Naive thymus-derived CD8-positive, alpha-beta T cell (primary cell): ENCODE measurements at places on chromosomes 7 and 10. TPM values are rescaled to one million over a fixed set of nuclear protein-coding genes. Genes with fewer than 3 reads are reported as not detected.

DNA sequence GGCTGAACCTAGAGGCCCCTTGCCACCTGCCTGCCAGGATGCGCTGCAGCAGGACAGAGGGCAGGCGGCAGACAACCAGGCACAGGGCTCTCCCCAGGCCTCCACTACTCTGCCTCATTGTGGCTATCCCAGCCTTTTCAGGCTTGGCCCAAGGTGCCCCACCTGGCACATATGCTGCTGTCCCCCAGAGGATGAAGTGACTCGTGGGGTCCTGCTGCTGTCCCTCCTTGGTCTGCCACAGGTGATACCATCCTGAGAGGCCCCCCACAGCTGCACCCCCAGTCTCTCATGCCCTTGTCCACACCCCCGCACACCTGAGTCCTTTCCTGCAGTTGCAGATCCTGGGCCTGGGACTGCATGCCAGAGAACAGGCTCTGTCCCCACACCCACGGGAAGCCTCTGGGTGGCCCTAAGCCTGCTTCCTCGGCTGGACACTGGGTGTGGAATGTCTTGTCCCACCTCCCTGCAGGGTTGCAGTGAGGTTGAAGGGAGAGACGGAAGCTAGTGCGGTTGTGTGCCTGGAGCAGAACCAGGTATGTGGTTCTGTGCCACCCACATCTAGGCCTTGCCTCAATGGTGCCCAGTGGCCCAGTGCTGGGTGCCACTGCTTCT lies 55.3 kb downstream of the RASGEF1A start:
- H3K4me1 ChIP-seq, result no peaks in the 10 kb centered on the region
- no peaks in the 10 kb centered on the region for H3K36me3 ChIP-seq
- no peak overlapping the region for H3K27ac ChIP-seq
- no peaks in the 10 kb centered on the region for H3K27me3 ChIP-seq

DNA sequence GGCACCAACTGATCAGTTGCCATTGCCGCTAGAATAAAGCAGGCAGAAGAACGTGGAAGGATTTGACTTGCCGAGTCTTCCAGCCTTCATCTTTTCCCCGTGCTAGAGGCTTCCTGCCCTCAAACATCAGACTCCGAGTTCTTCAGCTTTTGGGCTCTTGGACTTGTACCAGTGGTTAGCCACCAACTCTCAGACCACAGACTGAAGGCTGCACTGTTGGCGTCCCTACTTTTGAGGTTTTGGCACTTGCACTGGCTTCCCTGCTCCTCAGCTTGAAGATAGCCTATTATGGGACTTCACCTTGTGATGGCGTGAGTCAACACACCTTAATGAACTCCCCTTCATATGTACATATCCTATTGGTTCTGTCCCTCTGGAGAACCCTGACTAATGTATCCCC lies 57.3 kb upstream of the KCND2 start:
- no peak overlapping the region for H3K27ac ChIP-seq
- H3K27me3 ChIP-seq, result no peaks in the 10 kb centered on the region
- DNase-seq, result no peak
- no peak overlapping the region for H3K4me3 ChIP-seq
- no peaks in the 10 kb centered on the region for H3K4me1 ChIP-seq

- H3K27ac ChIP-seq, result no peak overlapping the region
- peaks cover 28% of the 10 kb centered on the region for H3K4me1 ChIP-seq
- no peak for DNase-seq
- H3K27me3 ChIP-seq, result peaks cover 35% of the 10 kb centered on the region
- H3K4me3 ChIP-seq, result peak overlapping the region; percentile 78
Measured at GRCh38 chr10:33333260-33334101, 986 bp downstream of the NRP1 start.

GRCh38 chr10:59000162-59000825 lies 176.1 kb upstream of the PHYHIPL start:
- H3K36me3 ChIP-seq, result no peaks in the 10 kb centered on the region
- no peaks in the 10 kb centered on the region for H3K4me1 ChIP-seq

- H3K4me1 ChIP-seq, result no peaks in the 10 kb centered on the region
- no peak overlapping the region for H3K27ac ChIP-seq
- H3K4me3 ChIP-seq, result no peak overlapping the region
- H3K27me3 ChIP-seq, result peaks cover 22% of the 10 kb centered on the region
- no peak for DNase-seq
Measured at GRCh38 chr7:157035979-157036378, 25.5 kb upstream of the MNX1 start.

GARIN1A gene
- 2.9 TPM for total RNA-seq

CRYGN gene
- 1.2 TPM for total RNA-seq
